Nucleus accumbens (tissue), 56 donors: ENCODE measurements at places on chromosomes 6 and 20.

DNA sequence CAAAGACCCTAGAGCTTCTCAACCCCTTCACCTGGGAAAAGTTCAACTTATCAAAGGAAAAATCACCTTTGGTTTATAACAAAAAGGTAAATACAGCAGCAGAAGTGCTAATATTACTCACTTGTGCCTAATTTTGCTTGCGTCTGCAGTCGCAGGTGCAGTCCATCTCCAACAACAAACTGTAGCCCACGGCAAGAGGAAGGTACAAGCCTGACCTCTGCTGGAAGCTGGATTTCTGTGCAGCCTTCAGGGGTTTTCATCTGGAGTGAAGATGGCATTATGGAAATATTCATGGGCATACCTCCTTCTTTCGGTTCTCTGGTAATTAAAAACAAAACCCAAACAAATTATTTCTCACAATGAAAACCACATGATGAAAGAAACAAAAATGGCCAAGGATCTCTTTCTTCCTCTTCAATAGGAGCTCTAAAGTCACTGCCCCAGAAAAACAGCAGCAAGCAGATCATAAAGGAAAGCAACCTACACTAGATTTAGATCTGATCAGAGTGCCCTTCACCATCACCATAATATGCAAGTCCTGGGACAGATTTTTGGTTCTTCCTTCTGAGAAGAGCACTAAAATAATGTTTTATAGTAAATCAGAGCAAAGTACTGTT is 7.8 kb downstream of the UBE3D start:
- no peak for DNase-seq

GRCh38 chr6:169689287-169689686 is 12.5 kb downstream of the WDR27 start:
- DNase-seq = no peak

- DNase-seq = no peak
Observed at GRCh38 chr6:103617642-103618041, 1242.1 kb downstream of the HACE1 start.

DNA sequence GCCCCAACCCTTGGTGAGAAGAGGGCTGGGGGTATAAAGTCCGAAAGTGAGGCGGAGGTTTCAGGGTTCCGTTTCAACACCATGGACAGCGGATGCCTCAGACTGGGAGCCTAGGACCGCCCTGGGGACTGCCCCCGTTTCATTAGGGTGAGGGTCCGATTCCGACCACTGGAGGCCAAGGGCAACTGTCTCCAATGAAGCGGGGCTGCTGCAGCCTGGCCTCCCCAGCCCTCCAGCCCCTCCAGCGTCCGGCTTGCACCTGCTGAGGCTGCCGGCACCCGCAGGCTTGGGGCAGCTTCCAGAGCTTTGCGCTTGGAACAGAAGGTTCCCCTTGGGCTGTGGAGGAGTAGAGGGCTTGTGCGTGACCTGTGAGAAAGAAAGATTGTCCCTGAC is 39.9 kb downstream of the YTHDF1 start:
- DNase-seq = no peak

DNA sequence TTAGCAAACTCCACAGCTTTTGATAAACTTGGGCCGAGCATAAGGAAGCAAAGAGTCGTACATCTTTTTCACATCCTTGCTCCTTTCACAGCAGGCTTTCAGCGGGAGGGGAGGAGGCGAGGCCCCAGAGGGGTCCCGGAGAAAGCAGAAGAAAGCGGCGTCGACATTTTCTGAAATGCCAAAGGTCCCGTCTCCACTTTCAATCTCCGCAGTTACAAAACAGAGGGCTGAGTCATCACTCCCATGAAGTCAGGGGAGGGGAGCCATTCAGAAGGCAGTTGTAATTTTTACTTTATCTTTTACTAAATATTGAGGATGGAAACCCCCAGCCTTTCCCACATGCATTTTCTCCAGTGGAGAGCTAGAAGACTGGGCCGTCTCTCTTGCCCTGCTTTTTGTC is 174.2 kb upstream of the THBS2 start:
- no peak for DNase-seq

GRCh38 chr20:53048387-53048786 is 76.2 kb downstream of the TSHZ2 start:
- DNase-seq = no peak

GRCh38 chr6:111730864-111731263 is 125.2 kb upstream of the TRAF3IP2 start:
- peak; percentile 30 for DNase-seq
